ENCODE measurements at places on chromosomes 11 and 22.
A peak's percentile ranks its signal among the peaks of the same experiment; 100 is the strongest.

GRCh38 chr22:27705408-27706080 is 96.0 kb downstream of the MN1 start:
- DNase-seq = no peak

DNA sequence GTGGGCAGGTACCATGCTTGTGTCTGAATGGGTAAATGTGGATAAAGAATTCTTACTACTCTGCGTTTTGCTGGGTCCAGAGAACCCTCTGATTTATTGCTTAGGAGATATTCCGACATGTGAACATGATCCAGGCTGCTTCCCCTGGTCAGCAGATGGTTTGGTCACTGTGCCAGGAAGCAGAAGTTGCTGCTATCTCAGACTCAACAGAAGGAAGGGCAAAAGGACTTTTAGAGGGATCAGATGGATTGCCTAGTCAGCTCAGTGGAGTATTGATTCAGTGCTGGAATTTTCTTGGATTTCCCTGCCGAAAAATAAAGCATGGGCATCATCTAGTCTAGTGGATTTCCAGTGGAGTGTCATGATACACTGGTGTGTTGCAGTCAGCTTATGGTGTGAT is 440.1 kb downstream of the NTM start:
- DNase-seq = no peak

GRCh38 chr11:9103542-9104276 is 12.3 kb upstream of the SCUBE2 start:
- no peak for DNase-seq

DNA sequence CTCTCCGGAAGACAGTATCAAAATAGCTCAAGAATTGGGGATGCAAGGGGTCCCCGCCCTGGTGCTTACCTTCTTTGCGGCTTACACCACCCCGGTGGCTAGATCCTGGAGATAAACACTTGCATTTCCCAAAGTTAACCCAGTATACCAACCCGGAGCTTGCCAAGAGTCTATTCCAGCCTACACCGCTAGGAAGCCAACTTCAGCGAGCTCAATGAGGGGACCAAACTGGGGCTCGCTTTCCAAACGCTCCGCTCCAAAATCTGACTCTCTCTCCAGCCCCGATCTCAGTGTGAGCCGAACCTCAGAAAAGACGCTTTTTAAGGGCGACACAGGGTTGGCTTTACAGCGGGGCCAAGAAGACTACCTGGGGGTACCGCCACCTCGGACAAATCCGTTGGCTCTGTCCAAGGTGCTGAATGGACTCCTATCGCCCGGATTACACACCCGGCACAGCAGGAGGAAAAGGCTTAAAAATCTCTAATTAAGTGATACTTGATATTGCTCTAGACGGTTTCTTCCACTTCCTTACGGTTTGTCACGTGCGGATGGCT is 20.1 kb upstream of the BDNF start:
- no peak for DNase-seq

DNA sequence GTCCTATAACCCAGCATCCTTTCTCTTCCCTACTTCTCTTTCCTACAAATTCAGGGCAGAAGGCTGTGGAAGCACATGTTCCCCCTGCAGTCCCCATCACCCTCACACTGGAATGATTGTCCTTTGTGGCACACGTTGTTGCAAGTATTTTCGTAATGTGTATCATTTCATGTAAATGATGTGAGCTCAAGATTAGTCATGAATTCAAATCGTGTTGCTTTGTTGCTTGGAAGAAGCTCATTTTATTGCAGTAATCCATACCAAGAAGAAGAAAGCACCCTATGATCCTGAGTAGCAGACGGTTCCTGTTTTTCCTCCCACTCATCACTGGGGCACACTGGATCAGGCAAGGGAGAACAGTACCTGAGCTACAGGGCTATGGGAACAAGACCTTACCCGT is 173.4 kb downstream of the NCAM1 start:
- DNase-seq = no peak

DNA sequence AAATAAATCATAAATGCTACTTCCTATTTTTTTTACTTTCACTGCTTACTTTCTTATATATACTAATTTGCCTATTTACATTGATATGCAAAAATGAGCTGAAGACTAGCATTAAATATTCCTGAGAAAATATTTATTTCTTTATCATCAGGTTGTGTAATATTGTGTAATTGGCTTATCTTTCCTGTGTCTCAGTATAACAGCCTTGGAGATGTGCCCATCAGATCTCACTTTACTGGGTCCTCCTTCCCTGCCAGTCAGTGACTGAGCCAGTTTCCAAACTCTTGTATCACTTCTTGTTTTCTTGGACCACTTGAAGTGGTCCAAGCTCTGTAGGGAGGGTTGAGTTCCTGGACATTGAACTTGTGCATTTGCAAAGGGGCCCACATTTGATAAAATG is 900.0 kb downstream of the LUZP2 start:
- no peak for DNase-seq

GRCh38 chr11:130611791-130612251 is 163.4 kb downstream of the ADAMTS15 start:
- no peak for DNase-seq

GRCh38 chr22:17477391-17477833 is 85.9 kb upstream of the SLC25A18 start:
- no peak for DNase-seq

DNA sequence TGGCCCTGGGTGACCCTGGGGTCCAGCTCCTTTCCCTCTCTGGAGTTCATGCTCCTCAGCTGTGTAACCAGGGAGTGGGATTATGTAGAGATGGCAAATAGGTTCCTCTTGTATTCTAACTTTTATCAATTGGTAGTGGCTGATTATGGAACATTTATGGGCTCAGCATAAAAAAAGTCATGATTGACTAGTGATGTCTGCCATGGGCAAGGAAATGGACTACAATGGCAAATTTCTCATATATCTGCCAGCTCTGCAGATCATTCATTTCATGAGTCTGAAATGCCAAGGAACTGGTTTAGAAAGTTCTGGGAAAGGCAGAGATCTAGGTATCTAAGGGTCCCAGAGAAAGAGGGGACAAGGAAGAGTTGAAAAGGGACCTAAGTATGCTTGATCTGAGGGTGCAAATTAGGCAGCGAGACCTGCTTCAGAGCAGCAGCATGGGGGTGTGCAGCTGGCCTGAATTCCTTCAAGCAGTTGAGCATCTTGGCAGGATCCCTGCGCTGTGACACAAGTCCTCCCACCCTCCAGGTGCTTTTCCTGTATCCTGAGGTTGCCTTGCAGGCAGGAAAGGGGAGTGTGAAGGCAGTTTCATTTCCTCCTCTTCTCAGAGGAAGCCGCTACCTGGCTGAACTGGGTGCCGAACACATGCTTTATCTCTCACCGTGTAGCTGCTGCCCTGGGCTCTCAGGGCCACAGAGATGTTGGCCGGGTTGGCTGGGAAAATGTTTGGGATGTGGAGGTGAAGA is 10.4 kb downstream of the SLC15A3 start:
- no peak for DNase-seq

- DNase-seq = no peak
These were observed 8.5 kb downstream of the DENND6B start for GRCh38 chr22:50318356-50318697.

- DNase-seq = no peak
These were observed 45.6 kb downstream of the CD82 start for GRCh38 chr11:44611088-44611487.

GRCh38 chr11:88203604-88204003 is 28.4 kb upstream of the RAB38 start:
- DNase-seq = no peak

DNA sequence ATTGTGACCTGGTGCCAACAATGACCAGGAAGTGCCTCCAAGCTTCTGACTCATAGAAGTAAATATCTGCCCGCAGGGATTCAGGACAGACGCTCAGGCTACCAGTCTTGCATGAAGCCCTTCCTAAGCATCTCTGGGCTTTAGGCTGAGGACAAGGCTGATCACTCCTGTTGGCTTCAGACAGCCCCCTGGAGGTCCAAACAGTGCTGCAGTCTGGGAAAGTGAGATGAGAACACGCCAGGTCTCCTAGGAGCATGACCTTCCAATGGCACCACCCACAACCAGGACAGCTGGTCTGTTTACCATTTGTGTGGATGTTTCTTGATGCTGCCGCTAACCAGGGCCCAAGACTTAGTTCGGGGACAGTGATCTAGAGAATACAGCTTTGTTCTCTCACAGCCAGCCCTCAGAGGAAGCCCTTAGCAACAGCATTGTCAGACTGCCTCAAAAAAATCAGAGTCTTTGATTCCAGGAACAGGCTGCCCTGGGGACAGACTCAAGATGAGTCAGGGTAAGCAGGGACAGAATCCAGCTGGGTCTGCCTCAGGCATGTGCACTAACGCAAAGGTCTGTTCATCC is 111.2 kb downstream of the ZNF280B start:
- DNase-seq = no peak

GRCh38 chr11:116502641-116503061 is 270.1 kb downstream of the BUD13 start:
- no peak for DNase-seq

GRCh38 chr11:74055938-74056337 is 47.1 kb upstream of the UCP3 start:
- no peak for DNase-seq

GRCh38 chr22:21865041-21865440 is 2.4 kb downstream of the MAPK1 start:
- DNase-seq = no peak

GRCh38 chr11:129279326-129280026 is 87.4 kb upstream of the ARHGAP32 start:
- DNase-seq = peak; percentile 56

DNA sequence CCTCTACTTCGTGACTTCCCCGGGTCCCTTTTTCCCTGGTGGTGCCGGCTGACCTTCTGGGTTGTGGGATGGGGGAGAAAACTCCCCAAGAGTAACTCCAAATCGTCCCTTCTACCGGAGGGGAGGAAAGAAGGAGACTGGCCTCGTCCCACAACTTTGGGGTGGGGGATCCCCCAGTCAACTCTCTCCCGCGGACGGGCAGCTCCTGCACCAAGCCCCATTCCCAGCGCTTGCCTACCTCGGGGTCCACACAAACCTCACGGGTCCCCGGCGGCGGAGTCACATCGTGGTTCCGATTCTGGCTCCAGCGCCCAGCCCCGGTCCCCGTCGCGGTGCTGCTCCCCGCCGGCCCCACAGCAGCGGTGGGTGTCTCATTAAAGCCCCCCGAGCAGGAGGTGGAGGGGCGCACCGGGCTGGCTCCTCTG is 317 bp downstream of the BDNF start:
- no peak for DNase-seq

DNA sequence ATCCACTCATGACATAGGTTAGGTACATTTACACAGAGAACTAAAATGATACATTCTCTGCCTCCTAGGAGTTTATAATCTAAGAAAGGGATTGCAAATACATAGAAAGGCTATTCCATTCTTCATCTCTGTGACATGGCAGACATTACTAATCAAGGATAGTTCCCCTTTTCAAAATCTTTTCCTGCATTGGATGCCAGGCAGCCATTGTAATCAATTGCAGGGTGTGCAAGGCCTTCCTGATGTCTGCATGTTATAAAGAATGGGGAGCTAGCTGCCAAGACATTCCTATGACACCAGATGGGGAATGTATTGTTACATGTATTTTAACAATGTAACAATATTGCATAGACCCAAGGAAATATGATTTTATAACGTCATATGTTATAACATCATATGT is 82.0 kb downstream of the KIRREL3 start:
- no peak for DNase-seq

GRCh38 chr11:60221692-60222091 is 21.2 kb downstream of the MS4A4E start:
- DNase-seq = no peak

DNA sequence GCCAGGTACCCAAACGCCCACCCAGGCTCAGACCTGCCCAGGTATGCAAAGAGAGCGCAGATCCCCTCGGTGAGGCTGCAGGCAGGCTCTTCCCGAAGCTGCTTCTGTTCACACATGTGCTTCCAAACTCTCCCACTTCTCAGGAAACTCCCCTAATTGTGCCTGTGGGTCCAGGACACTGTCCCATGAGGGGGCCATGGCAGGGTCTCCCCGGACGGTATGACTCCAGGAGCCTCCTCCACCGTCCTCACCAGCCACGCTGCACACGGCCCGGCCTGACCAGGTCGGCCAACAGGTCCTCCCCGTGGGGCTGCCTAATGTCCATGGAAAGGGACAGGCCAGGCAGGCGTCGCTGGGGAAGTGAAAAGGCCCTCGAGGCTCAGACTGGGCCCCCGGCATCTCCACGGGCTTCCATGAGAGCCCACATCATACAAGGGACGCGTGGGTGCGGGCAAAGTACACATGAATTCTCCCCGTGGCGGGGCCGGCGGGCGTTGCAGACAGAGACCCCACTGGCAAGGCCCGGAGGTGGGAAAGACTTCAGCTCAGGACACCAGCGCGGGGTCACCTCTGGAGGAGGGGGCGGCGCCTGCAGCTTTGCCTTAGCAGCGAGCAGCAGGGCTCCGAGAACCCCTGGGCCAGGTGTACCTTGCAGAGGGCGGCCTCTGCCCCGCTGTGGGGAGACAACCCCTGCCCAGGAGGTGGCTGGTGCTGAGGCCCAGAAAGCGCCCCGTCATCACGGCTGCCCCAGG is 526.1 kb downstream of the BRD1 start:
- DNase-seq = no peak

GRCh38 chr11:80722629-80723028 is 1281.8 kb upstream of the TENM4 start:
- no peak for DNase-seq

GRCh38 chr11:78219493-78220217 is 30.9 kb downstream of the USP35 start:
- DNase-seq = no peak

Data from CD4-positive, alpha-beta T cell treated with Interleukin-4 for 4 hours (primary cell).